G401 (cell line): ENCODE measurements at places on chromosomes 16 and 17.

DNA sequence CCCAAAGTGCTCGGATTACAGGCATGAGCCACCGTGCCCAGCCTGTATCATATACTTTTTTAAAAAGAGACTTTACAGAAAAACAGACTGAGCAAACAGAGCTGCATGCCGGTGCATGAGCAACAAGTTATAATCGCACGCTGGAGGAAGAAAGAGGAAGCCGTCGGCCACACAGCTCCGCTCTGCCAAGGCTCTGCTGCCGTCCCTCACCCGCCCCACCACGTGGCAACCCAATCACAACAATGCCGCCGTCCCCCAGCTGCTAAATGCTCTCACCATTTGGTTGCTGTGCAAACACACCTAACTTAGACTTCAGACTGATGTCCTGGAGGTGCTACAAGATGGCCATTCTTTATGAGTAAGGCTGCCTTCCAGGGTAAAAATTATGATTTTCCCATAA, 83.5 kb downstream of the ADCY9 start:
- no peak for DNase-seq

DNA sequence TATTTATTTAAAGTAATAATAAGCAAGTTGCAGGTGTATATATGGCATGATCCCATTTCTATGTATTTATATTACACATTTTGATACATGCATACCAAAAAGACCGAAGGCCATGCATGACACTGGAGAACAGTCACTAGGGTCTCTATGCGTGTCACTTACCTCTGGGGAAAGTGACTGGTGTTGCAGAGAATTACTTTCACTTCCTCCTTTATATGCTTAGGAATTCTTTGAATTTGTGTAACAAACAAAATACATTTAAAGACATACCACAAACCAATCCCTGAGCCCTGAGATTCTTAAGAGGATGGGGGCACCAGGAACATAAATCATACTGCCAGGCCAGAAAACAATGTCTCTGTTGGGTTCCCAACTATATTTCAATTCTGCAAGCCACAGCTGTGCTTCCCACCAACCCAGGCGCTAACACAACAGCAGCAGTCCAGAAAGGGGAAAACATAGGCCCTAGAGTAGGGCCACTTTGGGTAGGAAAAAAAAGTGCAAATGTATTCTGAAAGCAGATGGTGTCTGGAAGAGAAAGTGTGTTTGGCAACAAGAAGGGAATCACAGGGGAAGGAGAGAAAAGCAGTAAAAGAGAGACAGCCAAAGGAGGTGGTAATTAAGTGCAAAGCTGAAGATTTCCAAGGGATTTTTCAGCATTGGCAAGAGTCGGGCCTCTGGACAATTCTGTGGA, 24.5 kb upstream of the HYDIN start:
- no peak for DNase-seq

DNA sequence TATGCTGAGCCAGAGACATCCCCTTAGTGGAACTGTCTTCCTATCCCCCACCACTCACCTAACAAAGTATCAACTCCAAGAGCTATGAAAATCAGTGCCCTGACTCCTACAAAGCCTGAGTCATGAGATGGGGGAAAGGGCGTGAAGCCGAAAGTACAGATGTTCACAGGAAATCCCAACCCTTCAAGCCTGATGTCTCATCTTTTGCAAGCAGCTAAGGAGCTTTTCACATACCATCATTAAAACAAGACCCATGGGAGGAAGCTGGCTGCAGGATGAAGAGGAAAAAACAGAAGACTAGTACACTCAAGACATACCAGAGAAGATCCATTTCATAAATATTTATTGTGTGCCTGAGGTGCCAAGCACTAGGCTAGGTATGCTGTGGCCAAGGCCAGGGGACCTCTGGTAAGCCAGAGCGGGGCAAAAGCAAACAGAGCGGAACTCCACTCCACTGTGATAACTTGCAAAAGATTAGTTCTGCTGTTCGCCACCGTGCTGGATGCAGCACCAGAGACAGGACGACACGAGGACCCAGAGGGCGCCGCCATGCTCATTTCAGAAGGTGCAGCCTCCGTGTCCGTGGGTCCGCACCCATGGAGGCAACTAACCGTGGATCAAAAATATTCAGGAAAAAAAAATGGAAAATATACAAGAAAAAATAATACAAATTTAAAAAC, 4.5 kb upstream of the MNT start:
- DNase-seq, result no peak

- no peak for DNase-seq
Observed at GRCh38 chr17:12118617-12119016, 97.9 kb downstream of the MAP2K4 start.

DNA sequence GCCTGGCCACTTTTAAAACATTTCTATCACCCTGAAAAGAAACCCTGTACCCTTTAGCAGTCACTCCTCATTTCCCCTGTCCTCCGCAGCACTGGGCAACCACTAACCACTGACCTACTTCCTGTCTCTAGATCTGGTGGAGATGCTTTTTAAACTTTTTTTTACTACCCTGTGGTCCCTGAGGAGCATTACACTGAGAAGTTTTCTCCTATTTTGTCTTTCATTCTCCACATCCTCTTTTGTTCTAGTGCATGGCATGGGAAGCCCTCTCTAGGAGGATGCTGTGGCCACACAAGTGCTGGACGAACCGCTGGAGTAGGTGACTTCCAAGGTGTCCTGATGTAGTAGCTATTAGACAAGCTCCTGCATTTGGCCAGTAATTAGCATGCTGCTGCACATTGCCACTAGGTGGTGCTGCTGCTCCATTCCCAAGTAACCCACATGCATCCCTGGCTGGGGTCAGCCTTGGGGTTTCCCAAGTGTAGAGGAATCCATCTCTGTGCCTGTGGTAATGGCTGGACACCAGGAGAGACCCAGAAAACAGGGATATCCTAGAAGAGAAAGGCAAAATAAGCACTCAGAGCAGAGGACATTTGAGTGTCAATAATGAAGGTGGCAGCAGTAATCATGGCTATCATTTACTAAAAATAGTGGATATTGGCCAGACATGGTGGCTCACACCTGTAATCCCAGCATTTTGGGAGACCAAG, 143.8 kb upstream of the CRHR1 start:
- peak; percentile 90 for DNase-seq

DNA sequence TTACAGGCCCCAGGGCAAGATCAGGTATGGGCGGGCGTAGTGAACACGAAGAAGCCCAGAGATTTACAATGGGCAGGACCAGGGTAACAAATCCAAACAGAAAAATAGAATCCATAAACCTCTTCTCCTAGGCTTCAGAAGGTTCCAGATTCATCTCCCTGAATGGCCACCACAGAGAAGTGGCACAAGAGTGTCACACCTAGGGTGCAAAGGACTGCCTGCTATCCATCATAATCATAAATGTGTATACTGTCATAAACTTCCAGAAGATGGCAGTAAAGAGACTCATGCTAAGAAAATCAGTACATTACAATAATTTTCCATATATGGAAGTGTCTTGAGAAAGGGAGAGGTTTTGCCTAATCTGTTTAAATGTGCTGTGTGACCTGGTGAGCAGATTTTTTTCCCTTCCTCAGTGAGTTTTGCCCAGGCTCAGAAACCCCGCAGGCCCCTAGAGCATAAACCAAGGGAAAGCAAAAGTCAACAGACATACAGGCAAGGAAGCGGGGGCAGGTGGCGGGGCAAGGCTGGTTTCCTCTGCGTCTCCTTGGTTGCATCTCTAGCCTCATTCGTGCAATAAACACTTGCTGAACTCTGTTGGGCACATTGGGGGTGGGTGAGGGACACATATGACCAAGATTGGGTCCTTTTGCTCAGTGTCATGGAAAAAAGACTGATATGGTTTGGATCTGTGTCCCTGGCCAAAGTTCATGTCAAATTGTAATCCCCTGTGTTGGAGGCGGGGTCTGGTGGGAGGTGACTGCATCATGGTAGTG, 92.0 kb upstream of the CDH5 start:
- no peak for DNase-seq
